ENCODE measurements at places on chromosomes 5 and 9. TPM values are rescaled to one million over a fixed set of nuclear protein-coding genes. Genes with fewer than 3 reads are reported as not detected.

Gene BARHL1
- not detected for total RNA-seq

Gene MEF2C
- total RNA-seq: 0.83 TPM

Gene SMIM23
- total RNA-seq: not detected

Gene IFNK
- not detected for total RNA-seq

- H3K27me3 ChIP-seq: no peaks in the 10 kb centered on the region
- no peak overlapping the region for H3K27ac ChIP-seq
- H3K4me1 ChIP-seq: no peaks in the 10 kb centered on the region
- H3K4me3 ChIP-seq: no peak overlapping the region
- peaks cover 3% of the 10 kb centered on the region for H3K36me3 ChIP-seq
- no peak for DNase-seq
These were observed 360.1 kb downstream of the KDM4C start for GRCh38 chr9:7117676-7118561.

GRCh38 chr5:20028506-20028905 lies 40.5 kb upstream of the CDH18 start:
- no peak overlapping the region for H3K4me3 ChIP-seq
- H3K4me1 ChIP-seq: no peaks in the 10 kb centered on the region
- H3K27ac ChIP-seq: no peak overlapping the region
- DNase-seq: no peak
- no peaks in the 10 kb centered on the region for H3K27me3 ChIP-seq
- H3K36me3 ChIP-seq: no peaks in the 10 kb centered on the region

DNA sequence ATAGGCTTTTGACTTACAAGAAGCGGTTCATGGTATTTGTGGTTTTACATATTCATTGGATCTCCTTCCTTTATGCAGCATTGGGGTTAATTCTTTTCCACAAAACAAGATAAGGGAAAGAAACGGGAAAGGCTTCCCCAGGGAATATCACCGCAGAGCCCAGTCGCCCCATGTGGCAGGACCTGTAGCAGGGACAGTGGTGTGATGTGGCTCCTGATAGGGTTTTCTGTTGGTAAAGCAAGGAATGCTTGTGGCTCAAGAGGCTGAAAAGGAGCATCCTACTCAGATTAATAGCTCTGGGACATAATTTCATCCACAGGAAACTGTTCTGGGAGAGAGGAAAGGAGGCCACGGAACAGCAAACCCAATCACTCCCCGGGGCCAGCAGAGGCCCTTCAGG lies 699.9 kb downstream of the MTRR start:
- H3K27me3 ChIP-seq: no peaks in the 10 kb centered on the region
- no peak for DNase-seq
- H3K4me1 ChIP-seq: no peaks in the 10 kb centered on the region
- no peak overlapping the region for H3K27ac ChIP-seq

DNA sequence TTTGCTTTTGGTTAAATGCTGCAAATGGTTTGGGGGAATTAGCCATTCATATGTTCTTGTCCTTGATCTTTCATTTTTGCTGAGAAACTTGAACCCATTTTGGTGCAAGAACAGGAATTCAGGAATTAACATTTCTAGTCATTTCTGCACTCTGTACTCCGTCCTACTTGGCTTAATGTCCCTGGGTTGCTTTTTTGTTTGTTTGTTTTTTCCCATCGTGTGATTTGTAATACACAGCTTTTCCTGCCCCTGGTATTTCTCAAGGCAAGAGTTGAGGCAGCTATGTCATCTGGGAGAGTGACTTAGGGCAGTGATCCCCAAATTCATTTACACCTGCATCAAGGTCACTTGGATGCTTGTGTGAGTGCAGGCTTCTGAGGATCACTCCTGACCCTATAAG lies 71.3 kb downstream of the IQGAP2 start:
- no peak overlapping the region for H3K4me3 ChIP-seq
- H3K27me3 ChIP-seq: no peaks in the 10 kb centered on the region
- no peak for DNase-seq

Data from activated T-cell treated with anti-CD3 and anti-CD28 coated beads, Interleukin-2, amount 50 U/mL, for 72 hours (primary cell).